Occipital lobe (tissue), 3 donors: ENCODE measurements at places on chromosomes 6 and 20. TPM values are rescaled to one million over a fixed set of nuclear protein-coding genes. Genes with fewer than 3 reads are reported as not detected.

CTCFL gene
- total RNA-seq = not detected

ENPP1 gene
- total RNA-seq = 0.47 TPM

TMEM217 gene
- total RNA-seq = 1.2 TPM

KIZ gene
- 8.4 TPM for total RNA-seq

GLP1R gene
- total RNA-seq = not detected

GRCh38 chr6:736657-737446 is 43.9 kb upstream of the EXOC2 start:
- no peak for DNase-seq

DNA sequence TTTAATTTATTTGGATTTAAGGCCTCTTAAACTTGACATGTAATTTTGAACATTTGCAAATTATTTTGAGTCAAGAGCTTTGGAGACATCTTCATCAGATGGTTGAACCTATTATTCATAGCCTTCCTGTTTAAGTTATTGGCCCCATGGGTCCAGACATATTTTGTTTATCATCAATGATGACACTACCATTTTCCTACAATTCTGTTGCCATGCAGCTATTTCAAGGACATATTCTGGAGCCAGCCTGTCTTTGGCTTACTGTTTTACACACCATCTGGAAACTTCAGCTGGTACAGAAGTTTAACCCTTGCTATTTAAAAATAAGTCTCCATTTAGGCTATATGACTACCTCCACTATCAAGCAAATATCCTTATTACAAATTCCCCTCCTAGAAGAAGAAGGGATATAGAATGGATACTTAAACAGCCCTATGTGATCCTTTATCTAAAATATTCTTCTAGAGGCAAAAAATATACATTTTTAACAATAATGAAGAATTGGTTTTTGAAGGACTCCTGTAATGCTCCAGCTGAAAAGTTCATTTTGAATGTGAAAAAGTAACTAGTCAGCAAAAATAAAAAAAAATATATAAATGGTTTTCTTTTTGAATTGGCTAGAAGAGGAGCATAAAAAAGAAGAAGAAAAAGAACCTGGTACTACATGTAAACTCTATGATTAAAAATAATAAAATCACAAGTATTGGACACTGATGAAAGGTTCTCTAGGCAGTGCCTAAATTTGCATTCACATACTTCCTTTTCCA is 544.0 kb upstream of the HS3ST5 start:
- no peak for DNase-seq

GRCh38 chr20:18092890-18093289 is 35.2 kb upstream of the OVOL2 start:
- no peak for DNase-seq

- no peak for DNase-seq
Measured at GRCh38 chr6:145480024-145480423, 255.3 kb downstream of the EPM2A start.

DNA sequence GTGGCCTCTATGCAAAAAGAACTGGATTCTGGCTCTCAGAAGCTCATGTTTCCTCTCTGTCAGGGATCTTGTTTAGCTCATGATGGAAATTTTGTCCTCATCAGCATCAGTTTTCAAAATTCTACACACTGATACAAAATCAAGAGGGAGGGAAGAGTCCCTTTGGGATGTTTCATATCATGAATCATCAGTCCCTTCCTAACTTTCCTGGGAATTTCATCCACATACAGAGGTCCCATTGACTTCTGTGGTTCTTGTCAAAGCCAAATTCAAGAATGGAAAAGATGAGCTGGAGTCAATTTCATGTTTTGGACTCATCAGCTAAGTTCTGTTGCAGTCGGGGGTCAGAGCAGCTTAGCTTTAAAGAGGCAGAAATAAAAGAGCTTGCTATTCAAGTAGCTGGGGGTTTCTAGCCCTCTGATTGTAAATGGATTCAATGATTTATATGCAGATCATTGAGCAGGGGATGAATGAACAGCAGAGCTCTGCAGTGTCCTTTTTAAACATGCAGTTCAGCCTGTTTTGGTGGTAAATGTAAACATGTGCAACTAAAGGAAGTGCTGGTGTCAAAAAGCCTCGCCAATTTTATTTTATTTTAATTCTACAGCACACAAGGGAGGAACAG is 21.3 kb upstream of the TMEM14A start:
- DNase-seq = no peak

DNA sequence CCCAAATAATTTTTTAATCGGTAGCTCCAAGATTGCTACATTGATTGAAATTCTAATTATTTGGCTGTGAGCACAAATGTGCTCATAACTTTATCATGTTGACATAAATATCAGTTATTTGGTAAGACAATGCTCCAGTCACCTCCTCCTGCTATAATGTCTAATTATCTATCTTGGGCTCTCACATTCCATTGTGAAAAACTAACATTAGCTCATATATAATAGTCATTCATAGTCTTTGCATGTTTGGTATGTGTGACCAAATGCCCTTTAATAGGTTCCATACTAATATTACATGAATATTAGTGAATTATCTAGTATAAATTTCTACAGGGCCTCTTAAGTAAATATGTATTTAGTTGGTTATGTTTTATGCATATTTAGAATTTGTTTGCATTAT is 185.6 kb upstream of the MCHR2 start:
- DNase-seq = no peak

DNA sequence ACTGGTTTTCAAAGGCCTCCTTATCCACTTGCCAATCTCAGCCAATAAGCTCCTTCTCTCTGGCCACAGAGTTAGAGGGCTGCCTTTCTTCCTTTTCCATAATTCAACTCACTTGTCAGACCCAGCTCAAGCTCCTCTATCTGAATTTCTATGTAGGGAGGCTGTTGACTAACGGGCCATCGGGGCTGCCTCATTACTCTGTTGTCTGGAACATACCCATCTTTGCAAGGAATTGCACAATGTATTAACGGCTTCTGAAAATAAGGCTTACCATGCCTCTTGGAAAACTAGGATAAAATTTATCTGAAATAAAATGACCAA is 28.5 kb upstream of the KIF6 start:
- DNase-seq = no peak

- DNase-seq = no peak
Measured at GRCh38 chr20:43432498-43432897, 25.2 kb upstream of the SRSF6 start.
